ENCODE measurements at places on chromosomes 2 and 18.

DNA sequence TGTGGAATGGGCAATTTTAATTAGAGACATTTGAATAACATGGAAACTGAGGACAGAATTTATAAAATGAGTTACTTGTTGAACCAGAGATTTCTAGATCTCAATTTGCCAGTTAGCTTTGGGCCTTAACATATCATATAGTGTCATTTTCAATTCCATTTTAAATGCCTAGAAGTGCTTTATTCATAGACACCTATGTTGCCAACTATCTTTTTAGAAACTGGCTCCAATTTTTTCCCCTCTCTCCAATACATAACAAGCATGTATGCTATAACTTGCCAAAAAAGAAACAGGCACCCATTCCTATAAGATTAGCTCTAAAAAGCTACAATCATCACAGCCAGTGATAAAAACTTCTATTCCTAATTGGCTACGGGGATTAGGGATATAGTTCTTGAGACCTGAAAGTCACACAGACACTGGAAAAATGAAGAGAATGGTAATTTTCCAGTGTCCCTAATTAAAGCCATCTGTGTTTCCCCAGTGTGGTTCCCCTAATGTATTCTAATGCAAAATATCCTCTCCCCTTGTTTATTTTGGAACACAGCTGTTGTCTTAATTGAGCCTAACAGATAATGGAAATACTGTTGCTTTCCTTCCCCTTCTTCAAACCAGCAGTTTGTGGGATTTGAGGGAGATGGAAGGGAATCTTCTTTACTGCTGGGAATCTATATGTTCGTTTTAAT, 205.5 kb upstream of the FSHR start:
- DNase-seq: no peak

- no peak for DNase-seq
Measured at GRCh38 chr2:150051004-150051403, 436.5 kb downstream of the RND3 start.

DNA sequence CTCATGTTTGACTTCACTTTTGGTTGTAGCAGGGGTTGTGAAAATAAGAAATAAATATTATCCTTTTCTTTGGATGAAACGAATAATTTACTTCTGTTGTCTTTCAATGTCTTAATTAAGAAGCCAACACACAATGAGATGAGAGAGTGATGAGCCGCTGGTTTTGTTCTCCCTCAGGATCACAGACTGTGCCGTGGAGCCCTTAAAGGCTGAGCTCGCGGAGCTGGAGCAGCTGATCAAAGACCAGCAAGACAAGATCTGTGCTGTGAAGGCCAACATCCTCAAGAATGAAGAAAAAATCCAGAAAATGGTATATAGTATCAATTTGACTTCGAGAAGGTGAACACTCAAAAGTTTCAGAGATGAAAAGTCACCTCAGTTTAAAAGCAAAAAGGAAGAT, 28.1 kb upstream of the ASB1 start:
- no peak for DNase-seq

DNA sequence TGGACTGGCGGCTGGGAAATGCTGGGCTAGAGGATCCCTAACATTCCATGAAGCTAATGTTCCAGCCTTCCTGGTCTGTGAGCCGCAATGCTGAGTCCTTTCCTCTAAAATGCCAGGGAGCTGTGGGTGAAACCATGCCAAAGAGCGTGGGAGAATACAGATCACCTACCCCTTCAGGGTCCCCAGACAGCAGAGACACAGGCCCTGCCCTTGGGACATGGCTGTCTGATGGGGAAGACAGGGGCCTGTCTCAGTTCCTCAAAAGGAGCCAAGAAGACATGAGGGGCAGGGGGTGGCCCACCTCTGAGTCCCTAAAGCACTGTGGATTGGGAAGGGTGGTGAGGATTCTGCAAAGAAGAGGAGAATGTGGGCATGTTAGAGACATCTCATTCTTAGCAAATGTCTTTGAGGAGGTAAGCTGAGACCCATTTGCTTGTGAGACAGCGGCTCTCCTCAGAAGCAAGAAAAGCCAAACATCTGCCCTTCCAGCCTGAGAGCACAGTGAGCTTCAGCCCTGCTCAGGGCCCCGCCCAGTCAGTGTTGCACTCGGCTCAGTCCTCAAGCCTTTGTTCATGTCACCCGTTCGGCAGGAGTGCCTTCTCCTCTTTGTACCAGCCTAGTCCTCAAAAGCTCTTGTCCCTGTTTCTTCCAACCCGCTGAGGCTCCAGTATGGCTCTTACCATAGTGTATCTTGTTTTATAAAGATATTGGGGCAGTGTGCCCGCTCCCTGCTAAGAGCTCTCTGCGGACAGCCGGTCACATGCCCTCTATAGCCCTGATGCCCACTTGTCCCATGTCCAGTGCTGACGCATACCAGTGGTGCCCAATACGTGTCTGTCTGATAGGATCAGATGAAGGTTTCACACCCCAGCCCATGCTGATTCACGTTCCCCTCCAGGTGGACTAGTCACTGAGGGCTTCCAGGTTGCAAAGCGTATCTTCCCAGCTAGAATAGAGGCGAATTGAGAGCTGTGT, 286.2 kb downstream of the CYP26B1 start:
- DNase-seq: no peak

DNA sequence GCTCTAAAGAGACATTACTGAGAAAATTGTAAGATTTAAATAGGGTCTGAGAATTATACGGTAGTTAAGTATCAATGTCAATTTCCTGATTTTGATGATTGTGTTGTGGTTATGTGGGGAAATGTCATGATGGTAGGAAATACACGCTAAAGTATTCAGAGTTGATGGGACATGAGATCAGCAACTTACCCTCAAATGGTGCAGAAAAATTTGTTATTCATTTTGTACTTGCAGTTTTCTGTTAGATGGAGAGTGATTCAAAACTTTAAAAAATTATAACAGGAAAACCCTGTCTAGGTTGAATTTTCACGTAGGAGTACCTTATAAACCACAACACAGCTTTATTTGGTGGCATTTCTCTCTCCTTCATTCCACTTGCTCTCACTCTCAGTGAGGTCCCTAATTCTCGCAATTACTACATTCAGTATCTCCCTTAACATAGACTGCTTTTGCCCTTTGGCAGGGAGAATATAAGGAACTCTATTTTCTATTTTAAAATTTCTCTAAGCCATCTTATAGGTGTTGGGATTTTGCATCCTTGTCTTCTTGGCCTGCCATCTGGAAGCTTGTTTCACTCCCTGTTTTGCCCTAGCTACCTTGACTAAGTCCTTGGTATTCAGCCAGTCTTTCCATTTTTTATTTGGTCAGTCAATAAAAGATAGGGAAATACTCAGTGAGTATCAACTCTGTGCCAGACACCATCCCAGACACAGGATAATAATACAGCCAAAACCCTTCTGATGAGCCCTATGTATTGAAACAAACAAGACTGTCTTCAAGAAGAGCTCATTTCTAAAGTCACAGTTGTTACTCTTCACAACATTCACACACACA, 550.6 kb upstream of the ACVR2A start:
- no peak for DNase-seq

DNA sequence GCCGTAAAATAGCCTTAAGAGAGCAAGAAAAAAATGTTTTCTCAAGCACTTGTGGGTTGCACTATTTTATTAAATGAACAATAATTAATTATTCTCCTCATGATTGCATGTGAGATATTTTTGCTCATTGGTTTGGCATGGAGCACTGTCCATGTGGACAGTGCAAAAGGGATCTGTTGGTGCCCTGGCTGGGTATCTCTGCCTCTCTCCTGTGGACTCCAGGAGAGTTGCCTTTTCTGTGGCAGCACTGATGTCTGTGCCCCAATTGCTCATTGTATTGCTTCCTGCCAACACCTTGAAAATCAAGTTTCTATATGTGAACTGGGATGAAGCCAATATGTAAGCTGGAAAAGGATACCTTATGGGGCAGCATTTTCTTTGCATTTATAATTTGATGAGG, 131.7 kb downstream of the SETBP1 start:
- DNase-seq: no peak

DNA sequence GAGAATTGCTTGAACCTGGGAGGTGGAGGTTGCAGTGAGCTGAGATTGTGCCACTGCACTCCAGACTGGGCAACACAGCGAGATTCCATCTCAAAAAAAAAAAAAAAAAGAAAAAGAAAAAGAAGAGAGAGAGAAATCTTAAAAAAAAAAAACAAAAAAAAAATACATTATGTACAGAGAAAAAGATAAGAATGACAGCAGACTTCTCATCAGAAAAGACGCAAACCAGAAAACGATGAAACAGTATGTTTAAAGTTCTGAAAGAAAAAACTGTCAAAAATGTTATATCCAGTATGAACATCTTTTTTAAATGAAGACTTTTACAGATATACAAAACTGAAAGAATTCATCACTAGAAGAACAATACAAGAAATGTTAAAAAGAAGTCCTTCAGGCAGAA, 60.4 kb downstream of the LNPK start:
- no peak for DNase-seq

GRCh38 chr18:58349650-58350049, 279.2 kb downstream of the ALPK2 start:
- DNase-seq: no peak

- no peak for DNase-seq
Measured at GRCh38 chr2:28103611-28104010, 213.1 kb downstream of the BABAM2 start.

- no peak for DNase-seq
Measured at GRCh38 chr2:151191001-151191400, 70.7 kb downstream of the RBM43 start.

DNA sequence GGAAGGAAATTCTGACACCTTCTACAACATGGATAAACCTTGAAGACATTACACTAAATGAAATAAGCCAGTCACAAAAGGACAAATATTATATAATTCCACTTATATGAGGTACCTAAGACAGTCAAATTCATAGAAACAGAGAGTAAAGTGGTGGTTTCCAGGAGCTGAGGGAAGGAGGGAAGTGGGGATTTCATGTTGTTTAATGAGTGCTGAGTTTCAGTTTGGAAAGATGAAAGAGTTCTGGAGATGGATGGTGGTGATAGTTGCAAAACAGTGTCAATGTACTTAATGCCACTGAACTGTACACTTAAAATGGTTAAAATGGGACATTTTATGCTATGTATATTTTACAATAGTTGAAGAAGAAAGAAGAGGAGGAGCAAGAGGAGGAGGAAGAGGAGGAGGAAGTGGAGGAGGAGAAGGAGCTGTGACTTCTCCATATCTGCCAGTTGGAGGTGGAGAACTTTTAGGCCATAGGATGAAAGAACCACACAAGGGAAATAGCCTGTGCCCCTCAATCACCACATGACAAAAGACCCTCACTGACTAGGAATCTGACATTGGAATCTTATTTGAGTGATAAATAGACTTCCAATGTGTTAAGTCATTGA, 55.3 kb upstream of the LGALSL start:
- DNase-seq: no peak

GRCh38 chr18:58407263-58407648, 221.6 kb downstream of the ALPK2 start:
- DNase-seq: no peak

- no peak for DNase-seq
Measured at GRCh38 chr2:188974164-188974563, at the start of gene COL3A1. Gene COL3A1 (plus strand): TSS chr2:188974373. CDS start chr2:188974490, 117 bp downstream.

DNA sequence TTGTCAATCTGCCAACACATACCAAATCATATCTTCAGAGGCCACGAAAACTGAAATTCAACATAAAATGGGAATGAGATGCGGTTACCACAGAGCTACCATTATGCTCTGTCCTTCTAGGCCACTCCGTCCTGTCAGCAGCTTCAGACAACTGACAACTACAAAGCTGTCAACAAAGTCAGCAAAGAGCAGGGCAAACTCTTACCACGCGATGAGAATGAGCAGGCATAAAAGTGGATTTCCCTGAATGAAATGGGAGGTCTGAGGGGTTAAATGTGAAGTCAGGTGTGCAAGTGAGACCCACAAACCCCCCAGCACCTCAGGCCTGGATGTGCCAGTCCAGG, 130.1 kb downstream of the LNPK start:
- DNase-seq: no peak

DNA sequence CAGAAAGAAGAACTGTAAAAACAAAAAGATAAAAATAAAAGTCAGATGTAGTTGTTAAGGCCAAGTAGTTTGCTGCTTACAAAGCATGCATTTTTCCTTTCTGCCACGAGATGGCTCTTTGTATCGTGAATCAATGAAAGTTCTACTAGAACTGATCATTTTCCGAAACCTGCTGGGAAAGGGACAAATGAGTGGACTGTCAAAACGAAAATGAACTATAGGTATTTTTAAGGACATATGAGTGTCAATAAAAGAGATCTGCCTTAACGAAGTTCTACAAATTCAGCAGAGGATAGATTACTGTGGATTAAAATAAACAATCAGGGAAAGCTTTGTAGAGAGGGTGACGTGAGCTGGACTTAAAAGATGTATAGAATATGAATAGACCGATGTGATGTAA, 15.0 kb upstream of the ELOA2 start:
- DNase-seq: peak; percentile 27

DNA sequence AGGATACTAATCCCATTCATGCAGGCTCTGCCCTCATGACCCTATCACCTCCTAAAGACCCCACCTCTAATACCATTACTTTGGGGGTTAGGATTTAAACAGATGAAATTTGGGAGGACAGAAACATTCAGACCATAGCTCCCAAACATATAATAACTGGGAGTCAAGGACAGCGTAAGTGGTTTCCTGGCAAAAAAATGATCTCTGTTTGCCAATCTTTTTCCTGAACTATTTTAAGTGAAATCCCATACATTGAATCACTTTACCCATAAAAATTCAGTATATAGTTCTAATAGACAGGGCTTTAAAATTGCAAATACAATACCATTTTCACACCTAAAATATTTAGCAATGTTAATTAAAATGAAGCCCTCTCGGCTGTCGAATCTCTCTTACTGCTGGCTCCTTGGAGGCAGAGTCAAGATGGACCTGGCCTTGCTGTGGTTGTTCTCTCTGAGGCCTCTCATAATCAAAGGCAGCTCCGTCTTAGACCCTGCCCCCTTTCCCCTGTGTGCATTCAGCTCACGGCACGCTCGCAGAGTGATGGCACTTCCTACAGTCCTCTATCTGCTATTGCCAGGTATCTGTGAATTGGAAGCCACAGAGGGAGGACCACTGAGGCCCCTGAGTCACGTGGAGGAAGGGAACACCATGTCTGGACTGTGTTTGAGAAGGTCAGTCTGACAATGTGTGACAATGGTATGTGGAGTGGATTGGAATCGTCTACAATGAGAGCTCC, 132.3 kb downstream of the UXS1 start:
- no peak for DNase-seq

GRCh38 chr2:188318161-188318749, 26.6 kb downstream of the GULP1 start:
- DNase-seq: no peak

- DNase-seq: no peak
Measured at GRCh38 chr2:99442837-99443236, 47.0 kb downstream of the REV1 start.

GRCh38 chr2:105368759-105369408, 30.0 kb downstream of the FHL2 start:
- no peak for DNase-seq

DNA sequence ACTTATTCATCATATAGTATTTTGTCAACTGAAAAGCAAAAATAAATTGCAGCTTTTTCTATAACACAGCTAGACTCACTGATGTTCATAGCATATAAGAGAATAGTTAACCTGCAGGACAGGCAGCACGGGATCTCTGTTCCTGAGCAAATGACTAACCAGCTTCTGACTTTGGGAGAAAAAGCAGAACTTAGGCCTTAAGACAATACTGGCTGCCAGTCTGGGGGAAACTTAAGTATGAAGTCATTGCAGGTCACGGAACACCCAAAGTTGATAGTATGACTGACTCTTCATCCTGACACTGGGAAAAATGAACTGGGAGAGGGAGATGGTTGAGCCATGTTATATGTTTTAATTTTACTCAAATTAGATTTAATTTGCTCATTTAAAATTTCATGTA, 113.0 kb downstream of the DPP4 start:
- DNase-seq: no peak

Data from NCI-H1930 (cell line).